ENCODE measurements at places on chromosomes 1 and 21.

DNA sequence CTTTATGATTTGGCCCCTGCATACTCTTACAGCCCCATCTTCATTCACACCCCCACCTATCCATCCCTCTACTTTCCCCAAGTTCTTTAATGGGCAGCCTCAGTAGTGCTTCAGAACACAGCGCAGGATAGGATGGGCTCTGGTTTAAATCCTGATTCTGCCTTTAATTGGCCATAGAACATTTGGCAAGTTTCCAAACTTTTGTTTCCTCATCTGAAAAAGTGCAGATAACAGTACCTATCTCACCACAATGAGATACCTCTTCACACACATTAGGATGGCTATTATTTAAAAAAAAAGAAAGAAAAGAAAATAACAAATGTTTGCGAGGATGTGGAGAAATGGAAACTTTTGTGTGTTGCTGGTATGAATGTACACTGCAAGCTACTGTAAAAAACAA lies 142.5 kb upstream of the VANGL1 start:
- no peak for DNase-seq

- DNase-seq: no peak
Observed at GRCh38 chr1:184437291-184437690, 50.5 kb downstream of the C1orf21 start.

GRCh38 chr1:147771226-147772125 lies 11.1 kb upstream of the GJA5 start:
- DNase-seq: no peak

GRCh38 chr1:204414016-204414415 lies 2.4 kb upstream of the PPP1R15B start:
- no peak for DNase-seq

GRCh38 chr1:162212713-162213112 lies 143.2 kb downstream of the NOS1AP start:
- DNase-seq: no peak

DNA sequence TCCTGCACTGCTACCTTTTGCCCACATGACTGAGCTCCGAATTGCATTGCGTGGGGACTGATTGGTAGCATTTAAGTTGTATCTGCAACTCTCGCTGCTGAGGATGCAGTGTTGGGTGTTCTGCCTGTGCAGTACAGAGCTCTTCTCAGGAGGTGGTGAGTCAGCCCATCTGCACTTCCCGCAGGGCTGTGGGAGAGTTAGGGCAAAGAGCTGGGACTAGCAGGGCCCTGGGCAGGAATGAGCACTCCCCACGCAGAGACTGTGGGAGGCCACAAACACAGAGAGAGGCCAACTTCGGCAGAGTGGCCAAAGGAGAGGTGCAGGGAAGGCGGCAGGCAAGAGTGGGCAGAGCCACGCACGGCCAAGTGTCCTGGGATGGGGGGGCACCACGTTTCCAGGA lies 244.7 kb downstream of the SIPA1L2 start:
- no peak for DNase-seq

- no peak for DNase-seq
Observed at GRCh38 chr21:43884861-43885417, 19.9 kb downstream of the AGPAT3 start.

- DNase-seq: no peak
Observed at GRCh38 chr21:45543710-45544448, 1.6 kb upstream of the SLC19A1 start.

GRCh38 chr1:112689196-112689841 lies 14.9 kb downstream of the MOV10 start:
- DNase-seq: no peak

GRCh38 chr1:31886866-31887265 lies 51.3 kb downstream of the PTP4A2 start:
- no peak for DNase-seq

- no peak for DNase-seq
Observed at GRCh38 chr1:22646384-22646783, 3.0 kb downstream of the C1QC start.

- no peak for DNase-seq
Observed at GRCh38 chr1:107454791-107455190, 314.0 kb downstream of the NTNG1 start.

DNA sequence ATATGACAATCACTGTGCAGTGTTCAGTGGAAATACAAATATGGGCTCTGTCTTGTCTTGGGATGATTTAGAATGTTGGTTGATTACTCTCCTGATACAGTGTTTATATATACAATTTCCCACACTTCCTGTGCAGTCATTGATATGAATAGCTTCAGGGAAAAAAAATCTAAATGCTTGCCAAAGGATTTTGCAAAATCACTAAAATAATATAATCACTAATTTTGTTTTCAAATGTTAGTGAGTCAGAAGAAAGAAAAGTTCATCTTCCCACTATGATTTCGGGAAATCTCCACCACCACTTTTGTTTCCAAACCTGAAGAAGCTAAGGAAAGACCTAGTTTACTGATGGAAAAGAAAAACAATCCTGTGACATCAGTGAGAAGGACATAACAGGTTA lies 32.1 kb upstream of the CHRM3 start:
- DNase-seq: no peak

GRCh38 chr1:9253004-9253403 lies 18.4 kb downstream of the H6PD start:
- no peak for DNase-seq

DNA sequence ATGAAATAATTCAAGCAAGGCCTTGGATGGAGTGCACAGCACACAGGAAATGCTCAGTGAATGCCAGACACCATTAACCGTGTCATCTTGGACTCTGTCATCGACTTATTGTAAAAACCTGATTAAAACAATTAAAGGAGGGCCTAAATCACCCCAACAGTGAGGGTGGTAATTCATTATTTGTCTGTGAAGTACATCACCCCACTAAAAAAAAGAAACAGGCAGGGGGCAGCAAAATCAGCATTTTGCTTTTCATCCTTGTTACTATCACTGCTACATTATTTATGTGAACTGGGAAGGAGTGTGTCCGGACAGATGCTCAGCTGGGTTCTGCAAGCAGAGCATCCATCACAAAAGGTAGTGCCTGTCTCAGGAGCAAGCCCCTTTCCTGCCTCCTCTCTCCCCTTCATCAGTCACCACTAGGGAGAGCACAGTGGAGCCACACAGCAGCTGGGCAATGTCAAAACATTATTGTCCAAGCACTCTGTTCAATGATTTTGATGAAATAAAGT lies 98.5 kb downstream of the RERE start:
- no peak for DNase-seq

DNA sequence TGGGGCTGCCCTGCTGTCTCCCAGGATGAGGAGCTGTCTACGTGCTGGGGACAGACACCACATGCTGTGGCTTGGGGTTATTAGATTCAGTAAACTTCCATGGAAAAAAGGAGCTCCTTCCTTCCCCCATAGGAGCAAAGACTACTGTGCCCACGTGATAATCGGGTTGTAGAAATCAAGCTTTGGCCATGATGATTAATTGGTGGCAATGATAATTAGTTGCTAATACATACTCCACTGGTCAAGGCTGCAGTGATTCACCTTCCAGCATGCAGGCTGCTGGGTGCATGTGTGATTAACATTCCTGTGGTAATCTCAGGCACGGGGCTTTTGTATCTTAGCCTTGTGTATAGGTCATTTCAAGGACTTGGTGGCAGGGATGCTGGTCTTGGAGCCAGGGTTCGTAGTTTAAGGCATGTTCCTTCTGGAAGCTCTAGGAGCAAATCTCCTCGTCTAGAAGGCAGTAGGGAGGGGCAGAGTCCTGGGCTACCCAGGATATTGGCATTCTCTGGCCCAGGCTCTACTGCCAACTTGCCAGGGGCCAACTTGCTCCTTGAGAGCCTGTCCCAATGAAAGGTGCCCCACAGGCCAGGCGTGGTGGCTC lies 41.4 kb downstream of the TMCO4 start:
- DNase-seq: no peak

DNA sequence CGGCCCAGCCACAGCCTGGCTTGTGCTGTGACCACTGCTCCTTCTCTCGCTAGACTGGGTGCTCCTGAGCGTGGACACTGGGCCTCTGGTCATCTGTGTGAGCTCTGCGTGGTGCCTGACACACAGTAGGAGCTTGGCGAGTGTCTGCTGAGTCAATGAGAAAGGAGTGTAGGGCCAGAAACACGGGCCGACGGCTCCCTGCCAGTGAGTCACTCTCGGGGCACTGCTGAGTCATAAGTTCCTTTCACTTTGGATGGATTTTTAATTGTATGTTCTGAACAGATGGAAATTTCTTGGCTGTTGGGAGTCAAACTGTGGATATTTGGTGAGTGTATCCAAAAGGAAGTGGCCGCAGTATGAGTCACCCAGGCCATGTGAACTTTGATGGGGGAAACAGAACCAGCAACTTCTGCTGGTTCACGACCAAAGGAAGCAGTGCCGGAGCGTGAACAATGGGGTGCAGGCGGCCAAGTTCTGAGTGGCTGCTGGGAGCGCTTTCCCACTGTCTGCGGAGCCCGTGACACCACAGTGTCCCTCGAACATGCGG lies 41.0 kb upstream of the COL18A1 start:
- no peak for DNase-seq

DNA sequence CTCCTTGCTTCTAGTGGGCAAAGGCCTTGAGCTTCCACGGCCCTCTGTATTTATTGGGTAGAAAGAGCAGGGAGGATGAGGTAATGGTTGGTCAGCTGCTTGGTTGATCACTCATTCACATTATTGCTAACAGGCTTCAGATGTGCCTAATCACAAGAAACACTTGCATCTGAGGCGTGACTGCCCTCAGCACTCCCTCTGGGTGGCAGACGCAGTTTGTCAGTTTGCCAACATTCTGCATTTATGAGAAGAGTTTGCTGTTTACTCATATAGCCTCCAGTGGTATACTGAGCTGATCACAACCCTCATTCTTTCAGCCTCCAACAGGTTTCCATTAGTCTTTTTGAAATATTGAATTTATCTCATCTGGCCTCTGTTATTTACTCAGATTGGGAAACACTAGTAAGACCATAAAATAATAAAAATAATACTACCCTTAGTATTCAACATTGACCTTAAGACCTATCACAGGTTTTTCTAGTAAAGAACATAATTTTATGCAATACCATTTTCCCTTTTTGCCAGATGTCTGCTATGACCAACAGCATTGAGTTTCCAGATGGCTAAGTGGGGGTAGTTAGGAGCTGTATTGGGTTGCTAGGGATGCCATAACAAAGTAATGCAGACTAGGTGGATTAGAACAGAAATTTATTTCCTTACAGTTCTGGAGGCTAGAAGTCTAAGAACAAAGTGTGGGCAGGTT lies 53.3 kb downstream of the PTGFR start:
- no peak for DNase-seq

GRCh38 chr21:25459993-25460392 lies 147.3 kb downstream of the MRPL39 start:
- DNase-seq: no peak

GRCh38 chr1:100187912-100188311 lies 9.9 kb upstream of the LRRC39 start:
- no peak for DNase-seq

GRCh38 chr21:42461185-42461520 lies 34.9 kb downstream of the RSPH1 start:
- DNase-seq: no peak

DNA sequence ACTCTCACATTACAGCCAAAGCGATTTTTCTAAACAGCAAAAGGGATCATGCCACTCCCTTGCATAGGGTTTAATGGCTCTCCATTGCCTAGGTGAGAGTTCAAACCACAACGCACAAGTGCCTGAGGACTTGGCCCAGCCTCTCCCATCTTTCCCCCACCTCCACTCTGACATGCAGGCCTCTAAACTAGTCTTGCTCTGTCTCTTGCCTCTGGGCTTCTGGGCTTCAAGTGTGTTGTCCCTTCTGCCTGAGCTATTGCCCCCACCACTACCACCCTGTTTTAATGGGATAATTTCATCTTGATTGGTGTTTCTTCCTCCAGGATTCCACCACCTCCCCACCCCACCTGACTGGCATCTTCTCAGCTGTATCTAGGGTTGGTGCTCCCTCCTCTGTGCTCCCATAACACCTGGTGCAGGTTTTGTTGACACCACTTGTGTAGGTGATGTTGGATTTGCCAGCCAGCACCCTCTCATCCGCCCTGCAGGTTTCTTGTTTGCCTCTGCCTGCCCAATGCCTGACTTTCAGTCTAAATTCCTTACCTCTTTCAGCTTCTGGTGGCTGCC lies 2.7 kb upstream of the ZBTB21 start:
- no peak for DNase-seq

DNA sequence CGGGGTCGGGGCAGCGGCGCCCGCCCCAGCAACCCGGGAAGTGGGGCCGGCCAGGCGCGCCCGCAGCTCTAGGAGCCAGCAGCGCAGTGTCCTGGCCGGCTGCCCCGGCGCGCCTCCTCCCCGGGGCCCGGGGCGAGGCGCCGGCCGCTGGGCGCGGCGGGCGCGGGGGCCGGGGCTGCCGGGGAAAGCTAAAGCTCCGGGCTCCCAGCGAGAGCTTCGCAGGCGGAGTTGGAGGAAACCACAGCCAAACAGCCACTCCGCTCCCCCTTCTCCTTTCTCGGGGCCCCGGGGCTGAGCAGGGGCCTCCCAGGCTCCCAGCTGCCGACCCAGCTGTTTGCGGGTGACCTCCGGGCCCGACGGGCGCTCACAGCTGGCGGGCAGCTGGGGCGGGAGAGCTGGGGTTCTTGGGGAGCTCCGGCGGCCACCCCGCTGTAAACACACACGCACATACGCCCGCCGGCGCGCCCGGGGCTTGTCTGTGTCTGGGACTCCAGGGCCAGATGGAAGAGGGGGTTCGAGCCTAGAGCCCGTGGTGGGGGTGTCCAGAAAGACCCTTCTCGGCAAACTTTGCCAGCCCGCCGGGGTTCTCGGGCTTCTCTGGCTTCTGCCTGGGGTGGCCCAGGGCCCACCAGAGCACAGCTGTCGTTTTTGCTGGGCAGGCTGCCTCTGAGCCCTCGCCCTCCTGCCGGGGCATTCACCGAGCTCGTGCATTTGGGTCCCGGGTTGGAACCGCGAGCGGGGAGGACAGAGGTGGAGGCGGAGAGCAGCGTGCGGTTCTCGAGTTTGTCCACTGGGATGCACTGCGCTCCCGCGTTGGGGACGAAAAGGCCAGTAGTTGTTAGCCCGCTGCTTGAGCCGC lies 1.5 kb downstream of the AJAP1 start:
- DNase-seq: no peak

DNA sequence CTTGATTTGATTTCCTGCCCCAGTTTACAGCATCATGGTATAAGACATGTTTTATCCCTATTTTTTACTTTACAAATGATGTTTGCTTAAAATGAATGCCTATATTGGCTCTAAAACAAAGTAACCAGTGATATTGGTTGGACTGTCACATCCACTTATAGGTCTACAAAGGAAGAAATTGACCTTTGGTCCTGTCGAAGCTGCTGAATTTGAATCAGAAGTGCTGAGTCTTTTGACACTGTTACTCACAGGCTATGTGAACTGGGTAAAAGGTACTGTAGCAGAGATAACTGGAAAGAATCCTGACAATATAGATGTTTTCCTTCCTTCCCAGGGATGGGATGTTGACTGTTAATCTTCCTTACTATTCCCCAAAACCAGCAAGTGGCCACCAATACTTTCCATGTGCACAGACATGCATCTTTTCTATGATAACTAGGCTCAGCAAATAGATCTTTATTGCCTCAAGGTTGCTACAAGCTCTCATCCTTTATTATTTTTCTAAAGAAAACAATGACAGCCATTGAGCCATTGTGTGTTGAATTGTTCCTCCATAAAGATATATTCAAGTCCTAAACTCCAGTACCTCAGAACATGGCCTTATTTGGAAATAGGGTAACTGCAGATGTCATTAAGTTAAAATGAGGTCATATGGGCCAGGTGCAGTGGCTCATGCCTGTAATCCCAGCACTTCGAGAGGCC lies 175.9 kb upstream of the NR5A2 start:
- no peak for DNase-seq

- no peak for DNase-seq
Observed at GRCh38 chr1:8460132-8460544, 142.2 kb downstream of the SLC45A1 start.

GRCh38 chr1:198380275-198380674 lies 160.2 kb downstream of the ATP6V1G3 start:
- DNase-seq: no peak

Measured in stimulated activated CD8-positive, alpha-beta memory T cell treated with anti-CD3 and anti-CD28 coated beads, Interleukin-7, amount 100 ng/mL, for 1 hour (primary cell).